Activated T-cell treated with anti-CD3 and anti-CD28 coated beads for 1 hour (primary cell): ENCODE measurements at places on chromosomes 4 and X.

GRCh38 chr4:5757954-5758353 lies 47.0 kb downstream of the EVC start:
- no peak for DNase-seq

- DNase-seq, result no peak
These were observed 193.8 kb downstream of the FBXO8 start for GRCh38 chr4:174089711-174090110.

DNA sequence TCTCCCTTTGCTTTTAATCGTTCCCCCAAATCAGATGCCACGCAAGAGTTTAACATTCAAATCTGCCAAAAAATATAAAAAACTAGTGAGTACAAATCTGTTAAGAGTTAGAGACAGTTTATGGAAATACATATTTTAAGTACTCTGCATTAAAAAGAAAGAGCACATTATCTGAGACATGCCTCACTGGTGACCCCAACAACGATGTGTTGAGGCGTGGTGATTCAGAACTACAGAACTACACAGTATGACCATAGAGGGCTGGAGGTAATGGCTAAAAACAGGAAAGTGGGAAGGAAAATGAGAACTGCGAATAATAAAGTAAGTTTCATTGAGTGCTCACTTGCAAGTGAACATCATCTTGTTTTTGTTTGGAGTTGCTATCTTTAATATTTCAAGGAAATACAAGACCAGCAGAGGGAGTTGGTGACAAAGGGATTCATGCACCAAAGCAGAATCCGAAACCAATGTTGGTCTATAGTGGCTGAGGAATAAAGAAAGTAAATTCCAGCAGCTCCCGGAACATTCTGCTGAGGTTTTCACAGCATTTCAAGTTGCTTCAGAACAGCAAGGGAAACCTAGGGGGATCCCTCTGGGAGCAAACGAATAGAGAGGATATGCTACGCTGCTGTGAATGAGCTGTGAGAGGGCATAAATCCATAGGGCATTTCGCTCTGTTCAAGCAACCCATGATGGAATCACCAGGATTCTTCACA lies 92.2 kb downstream of the DCHS2 start:
- no peak for DNase-seq

DNA sequence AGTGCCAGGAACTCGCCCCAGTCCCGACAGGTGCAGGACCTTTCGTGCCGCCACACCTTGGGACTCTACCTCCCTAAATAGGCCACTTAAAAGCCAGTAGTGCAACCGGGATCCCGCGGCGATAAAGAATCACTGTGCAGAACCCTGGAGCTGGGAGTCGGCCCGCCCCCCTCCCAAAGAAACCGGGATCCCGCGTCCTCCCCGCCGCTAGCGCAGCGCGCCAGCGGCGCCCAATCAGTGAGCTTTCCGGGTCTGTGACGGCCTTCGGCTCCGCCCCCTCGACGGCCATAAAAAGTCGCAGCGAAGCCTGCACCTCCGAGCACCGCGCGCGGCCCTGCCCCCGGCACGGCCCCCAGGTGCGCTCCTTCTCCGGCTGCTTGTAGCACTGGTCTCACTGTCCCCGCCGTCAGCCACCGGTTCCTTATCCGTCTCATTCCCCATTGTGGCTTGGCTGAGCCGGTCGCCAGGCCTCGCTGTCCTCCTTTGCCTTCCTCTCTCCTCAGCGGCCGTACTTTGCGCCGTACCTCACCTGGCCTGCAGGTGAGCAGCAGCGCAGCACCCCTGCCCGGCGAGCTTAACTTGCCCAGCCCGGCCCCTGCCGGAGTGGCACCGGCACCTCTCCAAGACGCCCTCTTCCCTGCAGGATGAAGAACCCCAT lies at the start of gene LRAT:
Gene LRAT, plus strand, starts transcription at position 318 of the 658 bp plus-strand sequence. Its CDS starts 327 bp downstream, at position 645.
- DNase-seq, result peak; percentile 10
